Cardiac fibroblast (primary cell): ENCODE measurements at places on chromosomes 2 and 18.
A peak's percentile ranks its signal among the peaks of the same experiment; 100 is the strongest.

DNA sequence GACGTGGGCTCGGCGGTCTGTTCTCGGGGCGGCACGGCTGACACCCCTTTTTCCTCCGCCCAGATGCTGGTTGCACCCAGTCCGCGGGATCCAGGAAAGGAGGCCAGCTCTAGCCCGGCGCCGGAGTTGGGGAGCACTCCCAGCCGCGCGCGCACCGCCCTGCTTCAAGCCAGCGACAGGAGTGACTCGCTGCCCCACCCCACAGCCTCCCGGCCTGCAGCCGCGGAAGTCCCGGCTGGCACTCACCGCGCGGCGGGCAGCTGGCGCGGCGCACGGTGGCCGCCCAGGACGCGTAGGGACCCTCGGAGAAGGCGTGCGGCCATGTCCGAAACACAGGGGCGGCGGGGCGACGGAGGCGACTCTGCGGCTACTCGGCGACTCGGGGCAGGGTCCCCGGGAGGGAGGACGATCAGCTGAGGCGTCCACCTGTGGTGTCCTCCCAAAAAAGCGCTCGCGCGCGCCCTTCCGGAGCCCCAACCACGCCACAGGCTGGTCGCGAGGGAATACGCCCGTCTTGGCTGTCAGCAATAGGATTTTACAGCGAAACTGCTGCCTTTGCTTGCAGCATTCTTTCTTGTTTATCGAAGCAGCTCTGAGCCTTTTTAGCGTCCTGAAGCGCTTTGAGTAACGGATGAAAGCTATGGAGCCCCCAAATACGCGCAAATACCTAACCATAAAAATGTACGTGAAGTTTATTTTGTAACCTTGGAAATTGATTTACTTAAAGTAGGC lies at the start of gene ACADL:
TSS of gene ACADL (minus strand) at position 507 of the 732 bp plus-strand sequence. CDS start at position 323, 184 bp downstream.
- DNase-seq: peak; percentile 22

DNA sequence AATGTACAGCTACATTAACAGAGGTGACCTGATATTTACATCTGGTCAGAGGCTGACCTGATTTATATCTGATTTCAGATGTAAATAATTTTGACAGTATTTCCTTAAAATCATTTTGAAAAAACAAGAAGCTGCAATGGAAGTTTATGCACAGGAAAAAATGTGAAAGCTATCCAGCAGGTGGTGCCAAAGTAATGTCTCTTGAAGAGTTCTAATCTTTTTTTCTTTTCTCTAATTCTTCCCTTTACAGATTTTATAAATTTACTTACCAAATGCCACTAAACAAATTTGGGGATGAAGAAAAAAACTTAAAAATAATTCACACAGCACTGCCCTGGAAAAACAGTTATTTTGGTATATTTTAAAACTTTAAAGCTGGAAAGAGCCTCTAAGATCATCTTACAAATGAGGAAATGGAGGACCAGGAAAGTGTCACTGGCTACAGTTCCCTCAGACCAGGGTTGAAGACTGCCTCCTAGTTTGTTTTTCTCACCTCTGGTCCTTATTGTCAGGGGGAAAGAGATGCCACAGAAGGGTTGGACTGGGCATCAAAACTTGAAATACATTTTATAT lies 16.4 kb upstream of the FBLN7 start:
- peak; percentile 79 for DNase-seq

DNA sequence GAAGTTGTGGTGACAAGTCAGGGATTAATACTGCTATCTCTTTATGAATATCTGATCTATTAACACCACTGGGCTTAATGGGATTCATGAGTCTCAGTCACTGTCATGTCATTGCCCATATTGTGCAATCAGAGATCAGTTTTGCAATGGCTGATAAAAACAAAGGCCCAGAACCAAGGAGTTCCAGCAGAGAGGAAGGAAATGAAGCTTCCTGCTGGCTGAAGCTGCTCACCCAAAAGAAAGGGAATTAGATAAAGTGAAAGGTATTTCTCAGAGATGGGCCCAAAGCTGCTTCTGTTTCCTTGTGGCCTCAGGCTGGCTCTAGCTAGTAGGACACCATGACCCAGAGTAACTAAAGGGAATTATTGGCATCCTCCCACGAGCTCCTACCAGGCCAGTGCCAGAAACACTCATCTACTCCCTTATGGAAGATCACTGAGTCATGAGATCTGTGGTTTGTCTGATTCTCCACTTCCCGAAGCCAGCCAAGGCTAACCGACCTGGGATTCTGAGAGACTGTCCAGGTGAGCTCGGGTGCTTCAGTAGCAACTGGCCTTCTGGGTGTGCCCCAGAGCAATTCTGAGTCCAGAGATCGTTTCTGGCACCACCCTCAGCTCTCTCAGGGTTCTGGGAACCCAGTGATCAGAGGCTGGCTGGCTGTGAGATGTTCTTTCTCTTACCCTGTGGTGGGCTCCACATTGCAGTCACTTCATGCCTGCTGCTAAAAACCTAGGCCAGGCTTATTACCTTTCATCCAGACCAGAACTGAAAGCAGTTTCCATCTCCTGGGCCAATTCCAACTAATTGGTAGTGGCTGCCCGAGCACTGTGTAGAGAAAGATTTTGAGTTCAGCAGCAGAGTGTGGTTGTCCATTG lies 129.5 kb upstream of the PELI1 start:
- DNase-seq: peak; percentile 83

DNA sequence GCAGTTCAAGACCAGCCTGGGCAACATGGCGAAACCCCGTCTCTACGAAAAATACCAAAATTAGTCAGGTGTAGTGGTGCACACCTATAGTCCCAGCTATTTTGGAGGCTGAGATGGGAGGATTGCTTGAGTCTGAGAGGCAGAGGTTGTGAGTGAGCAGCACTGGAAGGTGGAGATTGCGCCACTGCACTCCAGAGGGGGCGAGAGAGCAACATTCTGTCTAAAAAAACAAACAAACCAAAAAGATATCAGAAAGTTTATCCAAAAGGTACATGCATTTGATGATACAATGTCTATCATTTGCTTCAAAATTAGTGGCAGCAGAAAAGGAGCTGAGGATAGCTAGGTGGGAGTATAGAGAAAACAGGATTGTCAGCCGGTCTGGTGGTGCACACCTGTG lies 39.8 kb upstream of the CABLES1 start:
- no peak for DNase-seq

DNA sequence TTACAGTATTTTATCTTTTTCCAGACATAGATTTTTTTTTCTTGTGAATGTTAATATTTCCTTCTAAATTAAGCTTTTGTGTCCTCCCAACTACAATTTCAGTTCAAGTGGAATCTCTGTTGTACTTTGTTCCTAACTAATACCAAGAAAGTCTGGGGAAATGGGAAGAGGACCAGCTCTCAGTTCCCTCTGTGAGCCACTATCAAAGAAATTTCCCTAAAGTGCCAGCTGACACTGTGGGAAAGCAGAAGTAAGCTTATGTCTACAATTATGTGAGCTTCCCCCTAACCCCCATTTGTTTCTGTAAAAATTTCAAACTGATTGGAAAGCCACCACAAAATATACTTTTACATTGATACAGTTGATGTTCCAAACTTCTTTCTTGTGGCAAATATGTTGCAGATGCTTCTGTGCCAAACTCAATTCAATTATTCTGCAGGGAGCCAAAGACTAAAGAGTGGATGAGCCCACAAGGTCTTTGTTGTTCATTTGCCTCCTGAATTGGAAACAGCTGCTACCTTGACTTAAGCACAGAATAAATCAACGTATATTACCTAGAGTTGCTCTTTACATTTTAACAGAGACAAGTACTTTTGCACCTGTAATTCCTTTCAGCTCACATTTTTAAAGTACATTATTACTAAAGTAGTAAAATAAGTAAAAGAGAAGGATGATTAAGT lies 306.6 kb downstream of the PTH2R start:
- DNase-seq: no peak

- no peak for DNase-seq
Observed at GRCh38 chr18:39702888-39703287, 2137.3 kb upstream of the CELF4 start.

DNA sequence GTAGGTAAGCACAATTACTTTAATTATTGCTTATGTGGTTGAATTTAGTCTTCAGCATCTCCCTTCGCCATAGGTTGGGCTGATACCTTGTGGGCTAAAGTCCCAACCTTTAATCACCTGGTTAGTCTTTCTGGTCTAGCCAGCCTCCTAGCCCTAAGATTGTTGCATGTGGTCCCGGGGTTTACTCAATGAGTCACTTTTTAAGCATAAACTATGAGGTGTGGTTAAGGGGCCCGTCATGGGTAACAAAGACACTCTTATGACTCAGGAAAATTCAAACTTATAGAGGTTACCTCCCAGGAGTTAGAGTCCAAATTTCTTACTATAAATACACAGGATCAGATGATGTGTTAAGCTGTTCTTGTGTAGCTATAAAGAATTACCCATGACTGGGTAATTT lies 841.6 kb downstream of the TRIB2 start:
- DNase-seq: no peak

GRCh38 chr2:234643407-234643806 lies 146.5 kb upstream of the ARL4C start:
- no peak for DNase-seq

DNA sequence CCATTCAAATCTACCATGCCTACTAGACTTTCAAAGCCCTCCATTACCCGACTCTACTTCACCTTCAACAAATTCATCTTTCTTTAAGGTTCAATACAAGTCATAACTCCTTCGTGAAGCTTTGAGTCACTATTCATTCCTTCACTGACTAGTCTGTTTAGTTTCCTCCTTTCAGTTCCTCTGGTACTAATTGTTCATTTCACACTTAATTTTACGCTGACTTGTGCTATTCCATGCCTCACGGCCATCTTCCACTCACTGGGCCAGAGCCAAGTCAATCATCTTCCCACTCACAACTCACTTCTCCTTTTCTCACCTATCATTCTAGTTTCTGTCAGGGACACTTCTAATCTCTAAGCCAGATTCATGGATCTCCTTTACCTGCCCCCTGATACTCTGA lies 136.2 kb downstream of the MTX2 start:
- no peak for DNase-seq

DNA sequence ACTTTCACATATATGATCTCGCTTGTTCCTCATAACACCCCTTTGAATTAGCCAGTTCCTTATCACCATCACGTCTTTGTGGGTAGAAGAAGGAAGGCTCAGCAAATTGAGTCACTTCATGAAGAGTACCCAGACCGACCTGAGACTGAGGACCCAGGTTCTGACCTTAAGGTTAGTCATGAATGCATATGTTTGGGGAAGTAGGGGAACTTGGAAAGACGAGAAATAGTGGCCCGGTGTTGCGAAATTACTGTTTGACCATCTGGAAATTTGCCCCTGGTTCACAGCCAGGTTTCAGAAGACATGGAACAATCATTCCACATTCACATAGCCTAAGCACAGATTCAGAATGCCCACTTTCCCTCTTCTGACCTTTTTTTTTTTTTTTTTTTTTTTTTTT lies 59.8 kb downstream of the MEIS1 start:
- peak; percentile 90 for DNase-seq

DNA sequence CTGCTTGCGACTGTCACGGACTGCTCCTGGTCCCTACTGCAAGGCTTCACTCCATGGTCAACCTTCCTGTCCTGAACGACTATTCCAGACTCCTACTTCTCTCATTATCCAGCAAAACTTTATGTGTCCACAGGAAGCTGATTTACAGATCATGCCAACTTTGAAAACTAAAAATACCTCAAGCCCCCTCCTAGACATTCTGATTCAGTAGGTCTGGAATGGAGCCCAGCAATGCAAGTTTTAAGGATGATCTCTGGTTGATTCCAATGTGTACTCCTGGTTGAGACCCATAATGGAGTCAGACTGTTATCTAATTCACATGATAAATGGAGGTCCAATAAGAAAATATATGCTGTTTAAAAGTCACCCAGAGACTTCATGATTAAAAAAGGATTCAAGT lies 13.1 kb upstream of the LRATD1 start:
- DNase-seq: no peak

GRCh38 chr2:217076058-217076435 lies 216.2 kb upstream of the TNP1 start:
- DNase-seq: no peak

- no peak for DNase-seq
Observed at GRCh38 chr18:74083557-74083952, 64.1 kb downstream of the FBXO15 start.

GRCh38 chr18:44761812-44762211 lies 81.1 kb downstream of the SETBP1 start:
- no peak for DNase-seq

GRCh38 chr2:68190991-68191731 lies 33.5 kb downstream of the PNO1 start:
- peak; percentile 50 for DNase-seq

GRCh38 chr2:110103061-110103961 lies 12.3 kb downstream of the MALL start:
- no peak for DNase-seq

GRCh38 chr2:218957671-218958070 lies 1.8 kb upstream of the CDK5R2 start:
- DNase-seq: no peak

- DNase-seq: no peak
Observed at GRCh38 chr2:49000695-49001094, 153.6 kb downstream of the FSHR start.
